ENCODE measurements at places on chromosomes 7 and 10.

DNA sequence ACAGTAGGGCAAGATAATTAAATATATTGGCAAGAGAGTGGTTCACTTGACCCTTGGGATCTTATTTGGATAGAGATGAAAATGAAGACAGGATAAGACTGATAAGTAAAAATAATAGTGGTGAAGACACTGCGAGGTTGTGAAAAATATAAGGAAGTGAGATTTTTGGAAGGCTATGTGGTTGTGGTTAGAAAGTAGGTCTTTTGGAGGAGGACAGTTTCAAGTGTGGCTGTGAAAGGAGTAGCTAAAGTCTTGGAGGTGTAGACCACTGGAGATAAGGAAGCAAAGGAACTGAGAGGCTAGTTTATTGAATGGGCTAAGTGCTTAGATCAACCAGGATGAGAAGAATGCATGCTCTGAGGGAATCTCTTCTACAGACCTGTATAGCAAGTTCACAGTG, 11.2 kb downstream of the MIOS start:
- no peak for DNase-seq

DNA sequence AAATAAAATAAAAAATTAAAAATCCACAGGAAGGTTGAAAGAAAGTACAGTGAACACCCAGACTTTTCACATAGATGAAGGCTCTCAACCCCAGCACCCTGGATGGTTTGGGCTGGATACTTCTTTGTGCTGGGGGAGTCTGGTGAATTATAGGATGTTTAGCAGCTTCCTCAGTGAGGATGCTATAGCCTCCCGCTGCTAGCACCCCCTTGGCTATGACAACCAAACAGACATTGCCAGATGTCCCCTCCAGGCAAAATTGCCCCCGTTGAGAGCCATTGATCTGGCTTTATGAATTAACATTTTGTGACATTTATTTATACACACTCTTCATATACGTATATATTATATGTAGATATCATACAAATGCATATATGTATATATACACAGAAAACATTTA, 21.6 kb downstream of the SMKR1 start:
- DNase-seq: no peak

GRCh38 chr10:77586719-77587415, 50.7 kb downstream of the KCNMA1 start:
- no peak for DNase-seq

DNA sequence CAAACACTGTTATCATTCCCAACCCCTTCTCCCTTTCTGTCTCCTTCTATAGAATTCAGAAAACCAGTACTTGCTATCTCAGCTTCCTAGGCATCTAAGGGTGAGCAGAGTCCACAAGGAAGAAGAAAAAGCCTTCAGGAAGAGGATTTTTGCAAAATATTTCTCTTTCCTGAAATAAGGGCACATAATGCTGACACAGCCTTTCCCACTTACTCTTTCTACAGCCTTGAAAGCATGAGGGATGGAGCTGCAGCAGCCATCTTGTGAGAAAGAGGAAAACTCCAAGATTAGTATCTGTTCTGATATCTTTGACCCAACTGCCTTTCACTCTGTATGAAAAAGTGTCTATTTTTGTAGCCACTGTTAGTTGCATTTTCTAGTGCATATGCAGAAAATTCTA, 826.2 kb downstream of the KCNMA1 start:
- DNase-seq: no peak

GRCh38 chr7:36604806-36605205, 119.5 kb downstream of the AOAH start:
- DNase-seq: no peak

DNA sequence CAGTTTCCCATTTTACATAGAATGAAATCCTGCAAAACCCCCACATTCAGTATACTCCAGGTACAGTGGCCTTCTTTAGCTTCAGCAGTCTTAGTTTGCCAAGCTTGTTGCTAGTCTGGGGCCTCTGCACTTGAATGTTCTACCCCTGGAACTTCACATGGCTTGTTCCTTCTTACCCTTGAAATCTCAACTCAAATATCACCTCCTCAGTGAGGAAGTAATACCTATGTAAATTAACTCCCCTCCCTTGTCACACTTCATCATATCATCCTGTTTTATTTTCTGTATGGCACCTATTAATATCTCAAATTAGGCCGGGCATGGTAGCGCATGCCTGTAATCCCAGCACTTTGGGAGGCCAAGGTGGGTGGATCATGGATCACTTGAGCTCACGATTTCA, 163.8 kb upstream of the KAT6B start:
- no peak for DNase-seq
